Sigmoid colon (tissue), 7 donors: ENCODE measurements at places on chromosomes 7 and 10.

GRCh38 chr10:103089493-103089892 is 103.6 kb downstream of the NT5C2 start:
- DNase-seq: no peak

DNA sequence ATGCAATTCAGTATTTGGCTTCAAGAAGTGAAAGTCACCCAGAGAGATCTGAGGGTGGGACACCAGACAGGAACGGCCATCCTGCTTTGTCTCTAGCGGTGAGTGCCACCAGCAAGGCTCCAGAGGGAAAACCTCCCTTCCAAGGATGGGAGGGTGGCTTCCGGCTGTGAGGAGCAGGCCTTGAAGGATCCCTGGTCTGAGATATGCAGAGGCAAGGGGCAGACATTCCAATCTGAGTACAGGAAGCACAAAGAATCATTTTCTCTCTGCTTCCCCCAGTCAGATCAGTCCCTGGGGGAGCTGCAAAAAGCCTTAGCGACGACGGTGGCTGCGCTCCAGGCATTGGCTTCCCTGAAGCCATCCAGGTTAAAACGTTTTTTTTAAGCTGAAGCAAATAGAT is 167.4 kb downstream of the TEX36 start:
- DNase-seq: no peak

DNA sequence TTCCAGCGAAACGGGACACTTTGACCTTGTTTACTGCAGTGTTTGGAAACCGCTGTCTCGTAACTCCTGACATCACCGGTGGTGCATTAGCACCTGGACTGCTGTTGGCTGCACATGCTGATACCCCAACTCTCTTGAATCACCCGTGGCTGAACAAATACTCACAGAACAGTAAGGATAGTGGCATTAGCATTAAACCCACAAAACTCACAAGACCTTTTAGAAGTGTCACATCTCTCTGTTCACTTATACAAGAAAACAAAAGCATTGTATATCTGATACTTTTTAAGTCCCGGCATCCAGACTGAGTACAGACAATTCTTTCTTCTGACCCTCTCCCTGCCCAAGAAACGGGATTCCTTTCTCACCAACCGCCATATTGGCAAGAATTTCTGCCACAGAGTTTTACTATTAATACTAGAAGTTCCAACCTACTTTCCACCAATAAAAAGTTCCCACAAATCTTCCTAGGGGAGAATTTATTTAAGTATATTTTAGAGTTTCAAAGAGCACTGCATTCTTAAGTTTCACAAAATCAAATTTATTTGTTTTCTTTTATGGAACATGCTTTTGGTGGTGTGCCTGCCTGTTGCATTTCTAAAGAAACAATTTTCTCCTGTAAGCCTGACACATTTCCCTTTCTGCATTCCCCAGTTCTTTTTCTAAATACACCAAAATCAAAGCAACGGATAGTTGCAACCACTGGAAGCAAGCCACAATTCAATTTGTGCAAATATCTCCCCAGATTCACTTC is 208.4 kb upstream of the KLF14 start:
- DNase-seq: no peak

DNA sequence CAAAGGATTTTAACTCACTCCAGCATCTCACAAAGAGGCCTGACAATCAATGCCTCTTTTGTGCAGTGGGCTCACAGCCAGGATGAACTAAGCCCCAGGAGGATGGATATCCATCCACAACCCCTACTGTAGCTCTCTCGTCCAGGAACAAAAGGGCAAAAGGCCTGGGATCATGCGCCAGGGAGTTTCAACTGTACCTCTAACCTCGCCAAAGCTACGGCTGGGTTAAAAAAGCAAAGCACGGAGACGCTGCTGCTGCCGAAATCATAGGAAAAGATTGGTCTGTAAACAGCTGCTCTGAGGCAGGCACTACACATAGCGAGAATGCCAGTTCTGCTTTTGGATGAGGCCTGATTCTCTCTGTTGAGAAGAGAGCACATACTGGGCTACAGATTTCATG is 32.1 kb downstream of the VSTM4 start:
- no peak for DNase-seq

- DNase-seq: no peak
Observed at GRCh38 chr10:97781618-97782331, 10.0 kb upstream of the SFRP5 start.

GRCh38 chr7:123283373-123283772 is 83.6 kb upstream of the SLC13A1 start:
- no peak for DNase-seq

DNA sequence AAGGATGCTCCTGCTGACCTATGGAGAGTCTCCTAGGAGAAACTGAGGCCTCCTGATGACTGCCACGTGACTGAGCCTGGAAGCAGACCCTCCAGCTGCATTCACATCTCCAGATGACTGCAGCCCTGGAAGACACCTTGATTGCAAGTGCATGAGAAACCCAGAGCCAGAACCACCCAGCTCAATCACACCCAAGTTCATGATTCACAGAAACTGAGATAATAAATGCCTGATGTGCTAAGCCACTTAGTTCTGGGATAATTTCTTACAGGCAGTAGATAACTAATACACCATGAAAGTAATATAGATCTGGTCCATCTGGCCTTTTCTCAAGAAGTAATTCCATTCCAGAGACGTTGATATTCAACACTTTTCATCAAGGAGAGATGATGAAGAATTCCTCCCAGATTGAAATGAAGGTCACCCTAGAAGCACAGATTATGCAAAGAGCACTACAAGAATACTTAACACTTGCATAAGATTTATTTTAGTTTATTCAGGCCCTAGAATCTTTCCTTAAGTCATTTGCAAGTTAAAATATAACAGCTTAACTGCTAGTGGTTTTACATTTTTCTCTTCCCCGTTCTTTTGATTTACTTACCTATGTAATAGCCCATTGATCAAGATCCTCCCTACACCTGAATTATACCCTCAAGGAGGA is 208.2 kb upstream of the INHBA start:
- no peak for DNase-seq

DNA sequence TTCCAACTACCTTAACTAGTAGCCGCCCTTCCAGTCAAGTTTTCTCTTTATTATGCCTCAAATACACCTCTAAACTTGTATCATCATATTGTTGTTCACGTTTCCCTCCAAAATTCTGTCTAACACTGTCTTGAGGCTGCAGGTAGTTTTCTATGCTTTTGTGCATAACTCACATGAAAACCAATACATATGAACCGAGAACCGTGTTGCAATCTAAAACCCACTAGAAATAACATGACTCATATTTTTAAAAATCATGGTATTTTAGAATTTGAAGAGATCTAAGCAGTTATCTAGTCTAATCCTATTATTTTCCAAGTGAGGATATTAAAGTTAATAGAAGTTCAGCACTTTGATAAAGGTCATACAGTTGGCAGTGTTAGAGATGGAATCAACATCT is 18.2 kb downstream of the LIPF start:
- no peak for DNase-seq
